ENCODE measurements at places on chromosomes 12 and 14.

DNA sequence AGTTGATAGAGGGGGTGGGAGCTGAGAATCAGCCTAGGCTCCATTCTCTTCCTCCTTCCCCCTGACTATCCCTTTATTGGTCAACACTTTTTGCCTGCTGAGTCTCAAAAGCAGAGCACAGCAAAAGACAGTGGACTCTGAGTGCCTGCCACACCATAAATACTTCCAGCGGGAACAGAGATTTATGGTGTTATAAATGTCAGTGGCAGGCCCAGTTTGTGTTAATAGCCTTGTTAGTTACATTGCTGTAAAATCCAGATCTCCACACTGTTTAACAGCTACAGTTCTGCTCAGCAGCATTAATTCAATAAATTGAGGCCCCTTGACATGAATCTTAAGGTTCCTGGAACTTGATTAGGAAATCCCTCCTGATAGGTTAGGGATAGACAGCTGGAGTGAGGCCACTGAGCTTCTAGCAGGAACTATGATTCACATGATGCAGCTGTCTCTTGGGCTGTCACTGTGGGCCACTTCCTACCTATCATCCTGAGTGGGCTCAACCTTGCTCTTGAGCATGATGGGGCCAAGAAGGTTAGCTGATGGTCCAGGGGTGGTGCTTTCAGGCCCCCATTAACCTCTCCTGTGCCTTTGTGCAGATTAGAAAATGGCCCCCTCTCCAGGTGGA is 295.2 kb upstream of the SRRM4 start:
- no peak for DNase-seq

GRCh38 chr12:1839956-1840951 is 19.9 kb downstream of the LRTM2 start:
- DNase-seq, result no peak

DNA sequence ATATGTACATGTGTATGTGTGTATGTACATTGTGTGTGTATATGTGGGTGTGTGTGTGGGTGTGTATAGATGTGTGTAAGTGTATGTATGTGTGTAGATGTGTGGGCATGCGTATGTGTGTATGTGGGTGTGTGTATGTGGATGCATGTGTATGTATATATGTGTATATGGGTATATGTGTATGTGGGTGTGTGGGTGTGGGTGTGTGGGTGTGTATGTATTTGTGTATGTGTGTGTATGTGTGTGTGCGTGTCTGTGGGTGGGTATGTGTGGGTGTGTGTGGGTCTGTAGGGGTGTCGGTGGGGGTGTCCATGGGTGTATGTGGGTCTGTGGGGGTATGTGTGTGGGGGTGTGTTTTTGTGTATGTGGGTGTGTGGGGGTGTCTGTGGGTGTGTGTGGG is 101.6 kb downstream of the PIWIL1 start:
- DNase-seq, result no peak

DNA sequence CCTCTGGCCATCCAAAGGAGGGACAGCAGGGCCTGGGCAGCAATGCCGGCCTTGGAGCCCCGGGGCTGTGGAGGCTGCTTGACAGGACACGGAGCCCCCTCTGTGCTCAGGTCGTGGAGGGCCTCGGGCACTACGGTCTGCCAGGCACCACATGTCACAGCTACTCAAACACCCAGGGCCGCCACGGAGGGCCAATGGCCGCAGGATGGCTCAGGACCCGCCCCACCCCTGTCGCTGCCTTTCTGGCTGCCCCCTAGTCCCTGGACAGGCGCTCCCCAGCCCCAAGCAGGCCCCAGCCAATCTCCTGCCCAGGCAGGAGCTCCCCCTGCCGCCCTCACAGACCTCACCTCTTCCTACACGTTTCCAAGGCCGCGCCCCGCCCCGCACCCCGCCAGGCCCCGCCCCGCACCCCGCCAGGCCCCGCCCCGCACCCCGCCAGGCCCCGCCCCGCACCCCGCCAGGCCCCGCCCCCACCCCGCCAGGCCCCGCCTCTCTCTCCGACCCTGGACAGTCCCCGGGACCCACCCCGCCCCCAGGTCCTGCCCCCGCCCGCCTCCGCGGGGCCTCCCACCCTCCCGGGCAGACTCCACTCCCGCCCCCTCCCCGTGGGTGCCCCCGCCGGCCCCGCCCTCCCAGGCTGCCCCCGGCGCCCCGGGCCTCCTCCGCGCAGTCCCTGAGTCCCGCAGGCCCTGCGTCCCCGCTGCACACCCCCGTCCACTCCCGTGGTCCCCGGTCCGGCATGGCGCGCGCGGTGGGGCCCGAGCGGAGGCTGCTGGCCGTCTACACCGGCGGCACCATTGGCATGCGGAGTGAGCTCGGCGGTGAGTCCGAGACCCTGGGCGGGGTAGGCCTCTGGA is at the start of gene ASPG:
TSS of gene ASPG (plus strand) at position 669 of the 857 bp plus-strand sequence. CDS start at position 740, 71 bp downstream.
- no peak for DNase-seq

DNA sequence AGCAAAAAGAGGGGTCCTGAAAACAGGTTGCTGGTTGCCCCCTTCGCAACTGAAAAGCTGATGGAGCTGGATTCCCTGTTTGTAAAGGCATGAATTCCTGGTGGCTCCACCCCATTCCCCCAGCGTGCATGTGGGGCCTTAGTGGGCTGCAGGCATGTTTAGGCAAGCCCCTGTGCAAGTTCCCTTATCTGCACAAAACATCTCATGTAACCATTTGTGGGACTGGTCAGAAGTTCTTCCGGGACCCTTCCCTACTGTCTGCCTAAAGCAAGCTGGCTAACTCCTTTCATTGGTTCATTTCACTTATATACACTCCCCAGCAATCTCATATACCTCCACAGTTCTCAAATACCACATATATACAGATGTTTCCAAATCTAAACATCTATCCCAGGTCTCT is 24.0 kb upstream of the HIGD1C start:
- DNase-seq, result no peak

DNA sequence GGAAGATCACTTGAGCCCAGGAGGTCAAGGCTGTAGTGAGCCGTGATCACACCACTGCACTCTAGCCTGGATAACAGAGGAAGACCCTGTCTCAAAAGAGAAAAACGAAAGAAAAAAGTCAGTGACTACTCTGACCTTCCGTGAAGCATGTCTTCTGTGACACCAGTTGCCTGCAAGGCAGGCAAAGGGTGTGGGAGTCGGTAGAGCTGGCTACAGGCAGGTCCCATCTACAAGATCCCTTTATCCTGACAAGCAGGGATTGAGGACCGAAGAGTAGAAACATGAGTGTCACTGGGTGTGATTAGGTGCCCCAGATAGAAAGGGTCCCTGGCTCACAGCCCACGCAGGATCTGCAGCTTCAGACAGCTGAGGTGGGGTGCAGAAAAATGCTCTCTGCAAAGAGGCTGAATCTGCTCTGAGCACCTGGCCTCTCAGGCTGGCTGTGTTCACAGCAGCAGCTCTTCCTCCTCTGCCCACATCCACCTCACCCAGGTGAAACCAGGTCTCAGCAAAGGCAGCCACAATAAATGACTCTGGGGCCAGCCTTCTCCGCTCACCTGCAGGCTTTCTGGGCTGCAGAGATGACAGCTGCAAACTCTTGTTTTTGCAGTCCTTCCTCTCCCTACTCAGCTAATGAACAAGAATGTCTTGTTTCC is 28.6 kb upstream of the HSP90B1 start:
- no peak for DNase-seq

- no peak for DNase-seq
Measured at GRCh38 chr12:47910486-47910885, 5.7 kb upstream of the VDR start.

DNA sequence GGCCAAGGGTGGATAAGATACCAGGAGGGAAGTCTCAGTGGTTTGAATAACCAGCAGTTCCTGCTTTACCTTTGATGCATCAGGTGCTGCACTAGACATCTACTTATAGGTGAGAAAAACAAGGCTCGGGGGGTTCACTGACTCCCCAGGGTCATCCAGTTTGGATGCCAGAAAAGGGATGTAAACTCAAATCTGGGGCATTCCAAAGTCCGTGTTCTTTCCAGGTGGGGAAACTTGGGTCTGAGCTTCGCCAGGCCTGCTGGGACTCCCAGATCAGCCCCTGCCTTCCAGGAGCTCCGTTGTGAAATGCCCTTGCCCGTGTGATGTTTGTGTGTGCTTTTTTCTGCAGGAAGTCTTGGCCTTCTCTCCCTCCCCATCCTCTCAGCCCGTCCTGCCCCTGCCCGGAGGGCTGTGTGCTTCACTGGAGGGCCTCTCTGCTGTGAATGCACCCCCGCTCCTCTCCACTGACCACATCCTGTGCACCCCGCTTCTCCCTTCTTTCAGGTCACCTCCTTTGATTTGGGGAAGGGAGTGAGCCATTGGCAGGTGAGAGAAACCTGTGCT is 42.1 kb downstream of the TSPAN9 start:
- no peak for DNase-seq

DNA sequence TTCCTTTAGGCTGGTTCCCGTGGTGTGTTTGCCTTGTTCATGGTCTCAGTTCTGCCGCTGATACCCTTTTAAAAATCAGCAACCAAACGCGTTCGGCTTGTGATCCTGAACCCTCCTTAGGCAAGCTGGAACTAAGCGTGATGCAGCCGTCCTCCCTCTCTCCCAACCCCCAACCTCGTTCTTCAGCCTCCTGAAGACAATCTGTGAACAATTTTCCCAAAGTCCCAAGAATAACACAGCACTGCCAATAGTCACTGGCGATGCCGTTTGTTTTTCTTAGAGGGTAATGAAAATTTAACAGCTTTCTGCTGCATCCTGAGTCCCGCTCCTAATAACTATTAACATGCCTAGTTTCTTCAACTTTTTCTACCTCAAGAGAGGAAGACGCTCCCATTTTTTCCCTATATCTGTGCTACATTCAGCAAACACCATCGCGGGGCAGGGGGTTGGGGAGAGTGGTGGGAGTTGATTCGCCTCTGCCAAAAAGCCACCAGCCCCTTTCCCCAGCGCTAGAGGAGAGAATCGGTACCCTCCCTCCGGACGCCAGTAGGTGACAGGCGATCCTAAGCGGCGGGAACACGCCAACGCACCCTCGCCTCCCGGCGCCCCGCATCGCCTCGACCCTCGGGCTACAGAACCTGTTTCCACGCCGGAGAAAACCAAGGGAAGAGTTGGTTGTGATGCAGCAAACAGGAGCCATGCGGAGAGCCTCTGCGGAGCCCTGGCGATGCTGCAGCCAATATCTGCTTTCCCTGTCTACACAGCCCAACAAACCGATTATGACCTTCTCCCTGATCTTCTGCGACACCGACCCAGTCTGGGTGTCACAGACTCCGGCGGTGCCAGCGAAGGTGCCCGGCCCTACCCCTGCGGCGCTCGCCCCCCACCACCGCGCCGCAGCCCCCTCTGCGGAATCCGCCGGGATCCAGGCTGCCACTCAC is 752 bp downstream of the PRICKLE1 start:
- no peak for DNase-seq

GRCh38 chr14:52464175-52464574 is 88.1 kb downstream of the TXNDC16 start:
- DNase-seq, result no peak

DNA sequence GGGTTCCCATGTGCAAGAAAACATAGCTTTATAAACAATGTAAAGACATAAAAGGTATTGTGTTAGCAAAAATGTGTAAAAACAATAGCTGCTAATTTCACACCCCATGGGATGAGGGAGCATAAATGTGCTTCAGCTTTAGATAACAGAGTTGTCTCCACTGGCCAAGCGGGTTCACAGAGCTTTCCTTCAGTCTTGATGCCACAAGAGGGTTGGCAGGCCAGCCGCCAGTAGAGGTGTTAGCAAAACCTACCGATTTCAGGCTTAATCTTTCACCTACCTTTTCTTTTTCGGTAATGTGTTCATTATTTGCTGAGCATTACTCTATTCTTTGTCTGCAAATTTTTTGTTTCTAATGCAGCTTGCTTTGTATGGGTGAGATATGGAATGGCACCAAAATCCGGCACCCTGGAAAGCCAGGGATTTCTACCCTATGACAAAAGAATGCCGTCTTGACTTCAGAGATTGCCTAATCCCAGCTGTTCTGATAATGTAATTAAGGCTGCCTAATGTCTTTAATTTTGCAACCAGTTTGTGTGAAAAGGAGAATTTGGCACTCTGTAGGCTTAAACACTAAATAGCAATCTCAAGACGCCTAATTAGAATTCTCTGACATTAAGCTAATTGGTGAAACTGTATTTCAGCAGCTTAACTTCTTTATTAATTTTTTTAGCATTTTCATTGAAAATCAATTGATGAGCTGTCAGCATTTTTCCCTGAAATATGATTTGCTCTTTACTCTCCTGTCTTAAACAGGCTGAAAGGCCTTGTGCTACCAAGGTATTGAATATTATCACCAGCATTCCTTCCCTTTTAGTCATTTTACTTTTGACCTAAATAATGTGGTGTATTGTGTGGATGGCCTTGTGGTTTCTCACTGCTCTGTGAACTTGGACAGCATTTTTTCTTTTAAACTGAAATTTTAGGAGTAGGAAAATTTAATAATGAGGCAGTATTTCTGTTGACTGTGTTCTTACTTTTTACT is 60.7 kb downstream of the POLR3B start:
- no peak for DNase-seq

DNA sequence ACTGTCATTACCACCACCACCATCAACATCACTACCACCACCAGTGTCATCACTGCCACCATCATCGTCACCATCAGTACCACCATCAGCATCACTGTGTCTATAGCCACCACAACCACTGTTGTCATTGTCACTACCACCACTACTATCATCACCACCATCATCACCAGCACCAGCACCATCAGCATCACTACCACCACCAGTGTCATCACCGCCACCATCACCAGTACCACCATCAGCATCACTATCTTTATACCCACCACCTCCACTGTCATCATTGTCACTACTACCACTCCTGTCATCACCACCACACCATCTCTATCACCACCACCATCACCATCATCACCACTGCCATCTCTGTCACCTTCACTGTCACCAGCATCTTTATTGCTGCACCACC is 60.6 kb downstream of the BEGAIN start:
- DNase-seq, result no peak

- no peak for DNase-seq
Measured at GRCh38 chr12:123966596-123966995, 6.0 kb downstream of the CCDC92 start.

DNA sequence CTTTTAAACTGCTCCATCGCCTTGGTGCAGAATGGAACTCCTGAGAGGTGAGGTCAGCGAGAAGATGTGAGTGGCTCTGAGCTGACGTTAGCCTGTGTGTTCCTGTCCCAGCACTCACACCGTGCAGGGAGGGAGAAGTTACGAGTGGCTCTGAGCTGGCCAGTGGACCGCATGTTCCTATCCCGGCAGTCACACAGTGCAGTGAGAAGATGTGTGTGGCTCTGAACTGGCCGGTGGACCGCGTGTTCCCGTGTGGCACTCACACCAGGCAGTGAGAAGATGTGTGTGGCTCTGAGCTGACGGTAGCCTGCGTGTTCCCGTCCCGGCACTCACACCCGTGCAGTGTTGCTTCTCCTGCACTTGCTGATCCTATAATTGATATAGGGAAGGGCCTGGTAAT is 59.9 kb downstream of the VCPKMT start:
- no peak for DNase-seq

- no peak for DNase-seq
Measured at GRCh38 chr12:5059358-5059757, 15.7 kb downstream of the KCNA5 start.

- no peak for DNase-seq
Measured at GRCh38 chr14:93082576-93083001, 33.1 kb downstream of the ITPK1 start.

GRCh38 chr14:98138666-98139065 is 1133.3 kb downstream of the BCL11B start:
- DNase-seq, result no peak

GRCh38 chr12:56040151-56040550 is 1.6 kb upstream of the RPS26 start:
- no peak for DNase-seq

Data from GM18507 (cell line).